ENCODE measurements at places on chromosomes 1 and 21. TPM values are rescaled to one million over a fixed set of nuclear protein-coding genes. Genes with fewer than 3 reads are reported as not detected.

Gene LCE5A
- total RNA-seq, result not detected

Gene PKP1
- total RNA-seq, result 4.0 TPM

Gene SLC26A9
- not detected for total RNA-seq

Gene TEDDM1
- total RNA-seq, result not detected

Gene GADD45A
- 7.2 TPM for total RNA-seq

Gene HPDL
- total RNA-seq, result 0.74 TPM

Gene TSACC
- total RNA-seq, result not detected

Gene HCN3
- 3.0 TPM for total RNA-seq

Gene KIF21B
- total RNA-seq, result 1.5 TPM

Gene TNFSF4
- total RNA-seq, result 2.6 TPM

Gene WNT2B
- 55.2 TPM for total RNA-seq

Gene CFAP107
- total RNA-seq, result not detected

Gene C1orf167
- total RNA-seq, result 0.42 TPM

Gene SLC41A1
- total RNA-seq, result 11.5 TPM

Gene NUDT17
- total RNA-seq, result 5.9 TPM

Gene AMY1B
- total RNA-seq, result not detected

Gene MCOLN2
- 0.90 TPM for total RNA-seq

Gene OLIG1
- total RNA-seq, result not detected

Gene ZNF281
- total RNA-seq, result 28.0 TPM

Gene MRPL24
- 25.8 TPM for total RNA-seq

Gene IGSF9
- total RNA-seq, result 1.7 TPM

Gene GNG4
- 2.3 TPM for total RNA-seq

Gene UTS2
- 0.16 TPM for total RNA-seq

Gene CADM3
- 8.7 TPM for total RNA-seq

Gene NLRP3
- total RNA-seq, result 2.4 TPM

Gene PPIH
- total RNA-seq, result 24.1 TPM

Gene RNU1-4
- under 0.01 TPM for total RNA-seq

Gene ACTN2
- 14.2 TPM for total RNA-seq

Gene SERTAD4
- total RNA-seq, result 6.9 TPM

Gene CFHR3
- 0.48 TPM for total RNA-seq

Measured in urinary bladder (tissue), 4 donors.